Keratinocyte (primary cell): ENCODE measurements at places on chromosomes 1 and 21. TPM values are rescaled to one million over a fixed set of nuclear protein-coding genes. Genes with fewer than 3 reads are reported as not detected.

The ALX3 gene
- not detected in 3 replicates for polyA plus RNA-seq

The SPRR5 gene
- 0.12 to 0.35 TPM (median 0.30 TPM) in 3 replicates for polyA plus RNA-seq

The S100A1 gene
- polyA plus RNA-seq, result 0.12 to 0.15 TPM in 2 of 3 replicates, not detected in the other

GRCh38 chr1:117143871-117144270 is 22.3 kb upstream of the TRIM45 start:
- H3K4me1 ChIP-seq, result peaks cover 9% of the 10 kb centered on the region
- no peak overlapping the region for H3K4me3 ChIP-seq
- no peaks in the 10 kb centered on the region for H3K36me3 ChIP-seq
- no peak for DNase-seq
- no peak overlapping the region for H3K27ac ChIP-seq

DNA sequence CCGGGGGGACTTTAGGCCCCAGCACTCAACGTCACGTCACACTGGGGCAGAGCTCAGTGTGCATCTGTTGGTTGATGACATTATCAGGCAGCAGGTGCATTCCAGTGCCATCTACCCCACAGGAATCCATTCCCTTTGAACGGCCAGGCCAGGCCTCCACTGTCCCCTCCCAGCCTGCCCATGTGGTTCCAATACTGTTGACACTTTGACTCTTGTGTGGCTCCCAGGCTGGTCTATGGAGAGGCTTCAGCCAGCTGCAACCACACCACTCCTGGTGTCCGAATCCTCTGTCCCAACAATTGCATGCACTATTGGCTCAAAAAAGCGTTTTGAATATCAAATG is 92.0 kb upstream of the SIM2 start:
- H3K27ac ChIP-seq, result no peak overlapping the region
- H3K27me3 ChIP-seq, result peaks cover 8% of the 10 kb centered on the region
- no peaks in the 10 kb centered on the region for H3K36me3 ChIP-seq

- H3K36me3 ChIP-seq, result no peaks in the 10 kb centered on the region
- no peaks in the 10 kb centered on the region for H3K4me1 ChIP-seq
- no peak for DNase-seq
- peaks cover 10% of the 10 kb centered on the region for H3K27me3 ChIP-seq
Observed at GRCh38 chr21:33189237-33189636, 40.5 kb upstream of the IFNAR2 start.

DNA sequence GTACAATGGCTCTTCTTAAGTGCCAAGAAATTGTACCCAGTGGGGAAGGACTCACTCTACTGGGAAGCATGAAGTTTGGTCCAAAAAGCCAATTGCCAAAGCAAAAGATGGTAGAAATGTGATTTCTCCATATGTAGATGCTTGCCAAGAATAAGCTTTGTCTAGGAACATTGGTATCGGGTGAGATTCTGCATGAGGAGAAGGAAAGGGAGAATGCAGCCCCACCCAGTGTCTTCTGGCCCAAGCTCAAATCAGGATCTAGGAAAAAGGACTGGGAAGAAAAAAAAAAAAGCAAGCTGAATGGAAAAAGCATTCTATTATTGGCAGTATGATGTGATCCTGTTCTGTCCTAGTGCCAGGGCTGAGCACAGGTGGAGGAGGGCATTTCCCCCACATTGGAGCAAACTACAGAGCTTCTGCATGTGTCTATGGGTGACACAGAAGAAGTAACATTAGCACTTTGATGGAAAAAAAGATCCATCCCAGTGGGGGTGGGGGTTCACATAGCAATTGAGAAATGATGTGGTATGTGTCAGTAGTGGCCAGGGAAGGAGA is 226.6 kb downstream of the KCNH1 start:
- no peak for DNase-seq
- no peaks in the 10 kb centered on the region for H3K36me3 ChIP-seq
- H3K27ac ChIP-seq, result no peak overlapping the region
- H3K4me1 ChIP-seq, result no peaks in the 10 kb centered on the region
- H3K27me3 ChIP-seq, result peaks cover 7% of the 10 kb centered on the region
- H3K4me3 ChIP-seq, result no peak overlapping the region
